ENCODE measurements at places on chromosomes 16 and 17.

- no peak for DNase-seq
These were observed 25.1 kb downstream of the C1QTNF1 start for GRCh38 chr17:79048826-79049755.

DNA sequence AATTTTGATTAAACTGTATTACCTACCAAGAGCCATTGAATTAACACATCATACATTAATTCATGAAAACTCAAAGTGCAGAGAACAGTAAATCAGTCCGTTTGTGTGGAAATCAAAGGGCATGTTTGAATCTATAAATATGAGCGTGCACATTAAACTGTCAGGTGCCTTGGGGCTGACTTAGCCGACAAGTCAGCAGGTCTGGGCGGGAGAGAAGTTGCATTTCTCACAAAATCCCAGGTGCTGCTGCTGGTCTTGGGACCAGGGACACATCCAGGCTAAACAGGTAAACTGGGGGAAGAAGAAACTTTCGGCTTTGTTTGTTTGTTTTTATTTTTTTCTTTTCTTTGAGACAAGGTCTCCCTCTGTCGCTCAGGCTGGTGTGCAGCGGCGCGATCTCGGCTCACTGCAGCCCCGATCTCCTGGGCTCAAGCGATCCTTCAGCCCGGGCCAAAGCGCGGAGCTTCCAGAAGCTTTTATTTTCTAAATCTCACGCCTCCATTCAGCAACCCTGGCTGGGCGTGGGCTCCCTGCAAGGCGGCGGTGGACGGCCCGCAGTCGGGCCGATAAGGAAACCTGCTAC lies 213.9 kb downstream of the MRTFB start:
- no peak for DNase-seq

DNA sequence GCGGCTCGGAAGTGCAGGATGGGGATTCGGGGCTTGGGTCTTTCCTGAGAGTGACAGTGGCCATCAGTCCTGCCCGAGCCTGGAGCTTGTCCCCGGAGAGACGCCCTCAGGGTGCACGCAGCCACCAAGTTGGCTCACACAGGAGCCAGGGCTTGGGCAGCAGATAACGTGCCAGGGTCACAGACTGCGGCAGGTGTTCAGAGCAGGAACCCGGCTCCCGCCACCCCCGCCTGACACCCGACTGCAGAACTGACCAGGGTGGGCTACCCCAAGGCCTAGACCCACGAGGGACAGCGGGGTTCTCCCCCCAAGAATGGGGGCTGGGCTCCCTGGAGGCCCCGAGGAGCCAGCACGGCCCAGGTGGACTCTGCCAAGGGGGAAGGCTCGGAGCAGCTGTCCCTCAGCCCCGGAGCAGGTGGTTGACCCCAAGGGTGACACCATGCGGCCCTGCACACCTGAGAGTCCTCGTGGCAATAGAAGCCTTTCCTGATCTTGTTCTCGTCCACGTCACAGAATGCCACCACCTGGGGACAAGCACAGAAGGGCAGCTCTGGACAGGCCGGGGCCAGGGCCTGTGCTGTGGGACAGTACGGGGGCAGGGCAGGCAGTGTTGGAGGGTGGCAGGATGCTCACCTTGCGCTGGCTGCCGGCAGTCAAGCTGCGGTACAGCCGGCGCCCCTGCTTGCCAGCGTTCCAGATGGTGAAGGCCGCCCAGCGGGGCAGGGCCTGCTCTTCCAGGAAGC lies 117.1 kb upstream of the ZNF750 start:
- no peak for DNase-seq

- DNase-seq, result peak; percentile 84
These were observed 532 bp downstream of the DHX40 start for GRCh38 chr17:59565959-59566324.

DNA sequence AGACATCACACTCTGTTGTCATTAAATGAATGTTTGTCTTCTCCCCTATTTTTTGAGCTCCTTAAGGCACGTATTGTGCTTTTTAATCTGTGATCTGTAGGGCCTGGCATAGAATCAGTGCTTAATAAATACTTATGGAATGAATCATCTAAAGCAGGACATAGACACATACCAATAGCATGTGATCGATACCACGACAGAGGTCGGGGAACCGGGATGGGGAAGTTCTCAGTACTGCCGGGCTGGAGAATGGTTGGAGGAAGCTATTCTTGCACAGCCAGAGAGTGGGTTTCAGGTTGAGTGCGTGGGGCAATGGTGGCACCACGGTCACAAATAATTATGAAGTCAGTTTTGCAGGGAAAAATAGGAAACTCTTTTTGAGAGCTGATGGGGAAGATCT lies 26.8 kb downstream of the NLRP1 start:
- DNase-seq, result no peak

- DNase-seq, result no peak
These were observed 15.7 kb downstream of the SLC52A1 start for GRCh38 chr17:5019475-5019956.

All from A172 (cell line).